ENCODE measurements at places on chromosomes 6 and 20.

GRCh38 chr20:14126856-14127255, 131.5 kb downstream of the MACROD2 start:
- DNase-seq: no peak

DNA sequence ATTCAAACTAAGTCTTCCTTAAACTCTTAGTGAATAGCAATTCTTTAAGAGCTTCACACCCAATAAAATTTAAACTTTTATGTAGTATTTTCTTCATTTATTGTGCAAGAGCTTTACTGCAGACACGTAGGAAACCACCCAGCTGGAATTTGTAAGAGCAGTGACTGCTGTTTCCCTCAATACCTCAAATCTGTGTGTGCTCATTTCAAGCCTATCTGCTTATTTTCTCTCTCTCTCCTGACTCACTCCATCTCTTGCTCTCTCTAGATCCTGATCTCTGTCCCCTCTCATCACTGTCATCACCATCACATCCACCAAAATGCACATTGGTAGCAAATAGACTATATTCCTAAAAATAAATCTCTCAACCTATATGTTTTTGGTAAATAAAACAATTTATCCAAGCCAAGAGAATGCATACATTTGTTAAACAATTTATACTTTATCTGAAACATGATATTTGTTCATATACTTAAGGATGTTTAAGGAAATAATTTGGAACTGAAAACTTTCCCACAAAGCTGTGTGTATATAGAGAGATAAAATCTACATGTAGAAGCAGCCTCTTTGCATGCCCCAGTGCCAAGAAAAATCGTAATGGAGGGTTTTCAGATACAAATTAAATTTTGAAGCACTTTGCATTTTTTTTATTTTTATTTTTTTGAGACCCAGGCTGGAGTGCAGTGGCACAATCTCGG, 273.0 kb downstream of the TFAP2A start:
- no peak for DNase-seq

GRCh38 chr6:35215665-35216411, 2.1 kb downstream of the SCUBE3 start:
- no peak for DNase-seq

DNA sequence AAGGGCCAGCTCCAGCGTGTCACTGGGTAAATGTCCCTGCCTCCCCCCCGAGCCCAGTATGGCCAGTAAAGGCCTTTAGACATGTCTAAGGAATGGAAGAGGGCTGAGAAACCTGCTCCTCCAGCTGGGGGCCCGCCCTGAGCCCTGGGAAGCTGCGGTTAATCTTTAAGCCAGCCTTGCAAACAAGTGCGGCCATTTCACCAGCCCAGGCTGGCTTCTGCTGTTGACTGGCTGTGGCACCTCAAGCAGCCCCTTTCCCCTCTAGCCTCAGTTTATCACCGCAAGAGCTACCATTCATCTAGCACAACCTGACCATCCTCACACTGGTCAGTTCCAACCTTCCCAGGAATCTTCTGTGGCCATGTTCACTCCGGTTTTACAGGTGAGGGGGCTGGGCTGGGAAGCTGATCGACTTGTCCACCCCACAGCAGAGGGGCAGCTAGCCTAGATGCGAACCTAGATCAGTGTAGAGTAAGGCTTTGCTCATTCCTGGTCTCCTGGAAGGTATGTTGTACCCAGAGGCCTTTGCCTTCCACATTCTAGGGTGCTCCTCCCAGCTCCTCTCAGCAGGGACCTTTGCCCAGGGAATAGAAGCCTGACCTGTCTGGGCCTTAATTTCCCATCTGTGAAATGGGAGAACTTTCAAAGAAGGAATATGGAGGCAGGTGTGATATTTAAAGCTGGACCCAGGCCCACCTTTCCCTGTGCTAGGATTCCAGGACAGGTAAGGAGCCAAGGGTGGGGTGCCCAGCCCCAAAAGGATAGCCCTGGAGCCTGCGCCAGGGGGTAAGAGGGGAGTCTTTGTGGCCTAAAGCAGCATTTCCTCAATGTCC, 1.2 kb upstream of the SRC start:
- no peak for DNase-seq

DNA sequence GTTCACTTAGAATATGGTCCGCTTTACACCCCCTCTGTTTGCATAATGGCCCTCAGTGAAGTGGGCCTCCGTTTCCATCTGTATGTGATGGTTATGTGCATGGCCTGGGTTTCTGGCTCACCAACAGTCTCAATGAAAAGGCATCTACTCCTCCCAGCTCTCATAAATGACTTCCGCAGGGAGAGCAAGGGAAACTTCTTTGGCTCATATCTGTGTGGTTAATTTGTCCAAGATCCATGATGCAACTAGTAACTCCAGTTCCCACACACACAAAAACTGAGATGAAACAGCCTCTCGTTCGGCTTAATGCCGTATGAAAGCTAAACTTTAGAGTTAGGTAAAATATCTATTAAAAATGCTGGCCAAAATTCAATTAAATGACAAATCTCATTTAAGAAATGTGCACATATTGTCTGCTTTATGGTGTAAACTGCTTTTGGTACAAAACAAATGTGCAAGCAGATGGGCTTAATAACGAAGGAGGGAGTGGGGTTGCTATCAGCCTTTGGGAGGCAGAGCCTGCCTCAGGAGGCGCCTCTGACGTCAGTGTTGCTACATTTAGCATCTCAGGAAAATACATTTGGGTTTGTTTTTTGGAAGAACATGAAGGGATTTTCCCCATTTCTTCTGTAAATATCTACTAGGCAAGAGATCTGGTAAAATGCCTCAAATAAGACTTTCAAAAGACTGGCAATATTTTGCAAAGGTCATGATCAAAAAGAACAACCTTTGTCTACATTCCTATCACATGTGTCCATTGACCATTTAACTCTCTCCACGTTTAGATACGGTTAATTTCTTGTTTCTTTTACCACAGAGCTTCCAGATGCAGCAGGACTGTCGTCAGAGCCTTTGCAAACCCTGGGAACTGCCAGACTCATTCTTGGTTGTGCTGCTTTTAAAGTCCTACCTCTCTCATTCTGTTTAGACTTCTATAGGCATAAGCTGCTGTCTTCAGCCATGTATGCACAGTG, 96.8 kb downstream of the ARMC2 start:
- peak; percentile 76 for DNase-seq

- no peak for DNase-seq
Measured at GRCh38 chr6:41053041-41053440, at the start of gene APOBEC2. Gene APOBEC2, plus strand, starts transcription at chr6:41053202. Its CDS starts 146 bp downstream, at chr6:41053348.

GRCh38 chr20:15191082-15191723, 853.8 kb upstream of the FLRT3 start:
- DNase-seq: no peak

GRCh38 chr6:16130932-16131387, 2.1 kb downstream of the MYLIP start:
- peak; percentile 65 for DNase-seq

DNA sequence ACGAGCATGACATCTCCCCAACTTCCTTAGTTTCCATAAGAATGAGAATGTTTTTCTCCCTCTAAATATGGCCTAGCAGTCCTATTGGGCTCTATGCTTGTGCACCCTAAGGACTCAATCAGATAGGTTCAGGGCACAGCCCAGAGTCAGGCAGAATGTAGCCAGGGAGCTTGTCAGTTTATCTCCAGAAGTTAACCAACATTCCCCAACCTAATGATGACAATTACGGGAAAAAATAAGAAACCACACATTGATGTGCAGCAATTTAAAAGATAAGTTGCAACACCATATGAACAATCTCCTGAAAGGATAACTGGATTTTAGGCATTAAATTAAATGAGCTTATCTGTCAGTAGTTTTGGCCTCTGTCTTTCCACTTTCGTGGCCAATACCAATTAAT, 71.1 kb downstream of the HDDC2 start:
- no peak for DNase-seq

GRCh38 chr6:104718672-104719071, 141.0 kb downstream of the HACE1 start:
- DNase-seq: peak; percentile 7

DNA sequence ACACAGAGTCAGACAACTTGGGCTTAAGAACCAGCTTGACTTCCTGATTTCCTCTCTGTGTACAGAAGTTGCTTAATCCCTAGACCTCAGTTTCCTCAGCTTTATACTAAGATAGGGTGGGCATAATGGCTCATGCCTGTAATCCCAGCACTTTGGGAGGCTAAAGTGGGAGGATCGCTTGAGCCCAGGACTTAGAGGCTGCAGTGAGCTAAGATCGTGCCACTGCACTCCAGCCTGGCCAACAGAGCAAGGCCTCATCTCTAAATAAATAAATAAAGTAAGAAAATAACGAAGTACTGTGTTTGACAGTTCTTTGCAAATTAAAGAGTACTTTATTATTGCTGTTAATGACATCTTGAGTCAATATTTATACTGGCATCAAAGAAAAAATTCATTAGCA, 41.7 kb downstream of the CNKSR3 start:
- no peak for DNase-seq

- DNase-seq: no peak
Measured at GRCh38 chr6:169296170-169296569, 42.5 kb upstream of the THBS2 start.

DNA sequence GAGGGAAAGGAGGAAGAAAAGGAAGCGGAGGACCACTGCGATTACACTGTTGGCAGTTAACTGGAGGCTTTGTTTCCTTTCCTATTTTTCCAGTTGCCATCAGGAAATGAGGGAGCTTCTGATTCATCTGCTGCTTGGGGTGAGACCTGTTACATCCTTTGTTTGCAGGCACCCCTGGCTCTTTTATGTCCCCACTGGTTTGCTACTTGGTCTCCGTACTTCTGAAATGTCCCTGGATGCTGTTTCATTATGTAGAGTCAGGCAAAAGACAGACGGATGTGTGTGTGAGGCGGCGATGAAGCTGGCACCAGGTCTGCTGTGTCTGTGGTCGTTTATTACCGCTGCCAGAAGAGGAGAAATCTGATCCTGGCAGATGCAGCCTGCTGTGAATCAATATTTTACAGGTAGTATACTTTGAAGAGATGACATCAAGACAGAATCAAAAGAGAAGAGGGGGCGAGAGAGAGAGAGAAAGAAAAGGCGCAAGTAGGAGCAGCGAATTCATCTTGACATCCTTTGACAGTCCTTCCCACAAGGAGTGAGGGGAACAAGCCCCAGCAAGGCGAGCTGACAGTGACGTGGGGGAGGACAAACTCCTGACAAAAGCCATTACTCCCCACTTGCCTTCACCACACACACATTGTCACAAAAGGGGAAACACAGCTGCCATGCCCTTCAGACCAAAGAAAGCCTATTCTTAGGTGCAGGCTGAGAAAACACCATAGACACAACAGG, 145.9 kb upstream of the FBXL4 start:
- no peak for DNase-seq

- DNase-seq: no peak
Measured at GRCh38 chr20:59363101-59363500, 62.7 kb downstream of the EDN3 start.

- DNase-seq: no peak
Measured at GRCh38 chr6:98839781-98840361, 5.5 kb downstream of the POU3F2 start.

DNA sequence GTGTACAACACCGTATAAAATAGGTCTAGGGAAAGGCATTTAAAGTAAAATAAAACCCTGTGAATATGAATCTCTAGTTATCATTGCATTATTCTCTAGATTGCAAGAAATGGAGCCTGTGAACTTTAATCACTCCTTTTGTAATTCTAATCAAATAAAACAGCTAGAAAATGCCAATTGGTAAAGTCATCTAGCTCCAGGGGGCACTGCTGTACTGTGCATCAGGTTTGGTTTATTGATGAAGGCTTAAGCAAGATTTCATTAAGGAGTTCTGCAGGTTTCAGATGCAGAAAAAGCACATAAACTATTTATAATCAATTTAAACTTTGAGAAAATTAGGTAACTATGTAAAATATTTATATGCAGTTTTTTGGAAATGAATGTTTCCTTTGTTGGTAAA, 645.0 kb downstream of the PHF3 start:
- peak; percentile 13 for DNase-seq

- peak; percentile 18 for DNase-seq
Measured at GRCh38 chr6:169723991-169724493, 258 bp downstream of the PHF10 start.

- DNase-seq: no peak
Measured at GRCh38 chr20:16639027-16639941, 66.0 kb upstream of the KIF16B start.

DNA sequence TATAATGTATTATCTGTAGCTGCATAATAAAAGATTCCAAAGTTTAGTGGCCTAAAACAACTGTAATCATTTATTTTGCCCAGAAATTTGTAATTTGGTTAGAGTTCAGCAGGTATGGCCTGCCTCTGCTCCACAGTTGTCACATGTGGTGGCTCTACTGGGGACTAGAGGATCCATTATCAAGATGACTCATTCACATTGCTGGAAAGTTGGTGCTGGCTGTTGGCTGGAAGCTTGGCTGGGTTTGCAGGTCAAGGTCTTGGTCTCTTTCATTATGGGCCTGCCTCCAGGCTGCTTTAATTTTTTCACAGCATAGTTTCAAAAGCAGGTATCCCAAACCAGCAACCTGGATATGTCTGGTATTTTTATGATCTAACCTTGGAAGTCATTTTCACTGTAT, 17.6 kb downstream of the TRDN start:
- no peak for DNase-seq

- DNase-seq: peak; percentile 49
Measured at GRCh38 chr6:137415127-137415833, 78.9 kb downstream of the OLIG3 start.

DNA sequence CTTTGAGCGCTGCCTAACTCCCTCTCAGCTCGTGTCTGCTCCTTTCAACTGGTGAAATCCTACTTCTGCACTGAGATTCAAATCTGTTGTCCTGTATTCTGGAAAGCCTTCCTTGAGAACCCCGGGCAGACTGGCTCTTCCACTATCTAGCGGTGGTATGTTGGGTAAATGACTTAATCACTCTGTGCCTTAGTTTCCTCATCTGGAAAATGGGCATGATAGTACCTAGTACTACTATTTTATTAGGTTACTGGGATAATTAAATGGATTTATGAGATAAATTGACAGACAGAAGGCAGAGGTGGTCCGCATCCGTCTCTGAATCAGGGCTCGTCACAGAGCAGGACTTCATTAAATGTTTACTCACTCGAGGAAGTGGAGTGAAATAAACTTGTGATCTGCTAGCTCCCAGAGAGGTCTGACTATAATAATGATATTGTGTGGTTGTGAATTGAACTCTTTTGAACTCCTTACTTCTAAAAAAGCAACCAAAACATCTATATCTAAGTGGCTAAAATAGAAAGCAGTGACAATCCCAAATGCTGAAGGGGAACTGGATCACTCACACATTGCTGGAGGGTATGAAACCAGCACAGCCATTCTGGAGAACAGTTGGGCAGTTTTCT, 26.6 kb downstream of the PPP1R16B start:
- DNase-seq: no peak

- no peak for DNase-seq
Measured at GRCh38 chr6:158970640-158971275, 29.2 kb downstream of the RSPH3 start.

- DNase-seq: peak; percentile 98
Measured at GRCh38 chr20:37295001-37295400, 5.5 kb downstream of the MANBAL start.

- no peak for DNase-seq
Measured at GRCh38 chr20:25285856-25286798, 38.2 kb downstream of the PYGB start.

Measured in HCEC 1CT (cell line).